ENCODE measurements at places on chromosomes 5 and 9.

- DNase-seq = no peak
Measured at GRCh38 chr5:173625261-173625660, 8.8 kb upstream of the BOD1 start.

DNA sequence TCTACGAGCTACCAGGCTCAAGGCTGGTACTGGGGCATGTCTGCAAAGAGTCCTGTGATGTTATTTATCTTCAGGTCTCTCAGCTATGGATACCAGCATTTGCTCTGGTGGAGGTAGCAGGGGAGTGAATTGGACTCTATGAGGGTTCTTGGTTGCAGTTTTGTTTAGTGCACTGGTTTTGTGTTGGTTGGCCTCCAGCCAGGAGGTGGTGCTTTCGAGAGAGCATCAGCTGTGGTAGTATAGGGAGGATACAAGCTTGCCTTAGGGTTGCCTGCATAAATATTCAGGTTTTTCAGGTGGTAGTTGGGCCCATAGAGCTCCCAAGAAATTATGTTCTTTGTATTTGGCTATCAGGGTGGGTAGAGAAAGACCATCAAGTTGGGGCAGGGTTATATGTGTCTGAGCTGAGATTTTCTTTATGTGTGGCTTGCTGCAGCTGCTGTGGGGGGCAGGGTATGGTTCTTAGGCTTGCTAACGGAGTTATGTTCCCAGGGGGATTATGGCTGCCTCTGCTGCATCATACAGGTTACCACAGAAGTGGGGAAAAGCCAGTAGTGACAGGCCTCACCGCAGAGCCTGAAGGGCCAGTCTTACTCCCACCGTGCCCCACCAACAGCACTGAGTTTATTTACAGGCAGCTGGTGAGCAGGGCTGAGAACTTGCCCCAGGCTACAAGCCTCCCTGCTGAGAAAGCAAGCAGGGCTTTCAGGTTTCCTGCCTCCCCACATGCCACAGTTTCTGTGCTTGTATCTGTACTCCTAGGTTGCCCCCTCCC, 9.7 kb upstream of the RIOK2 start:
- DNase-seq = no peak

GRCh38 chr9:114397219-114397847, 9.6 kb upstream of the AKNA start:
- no peak for DNase-seq

GRCh38 chr9:88259001-88259400, 120.7 kb upstream of the SPATA31C2 start:
- no peak for DNase-seq

GRCh38 chr5:173954671-173955521, 34.1 kb upstream of the C5orf47 start:
- no peak for DNase-seq

DNA sequence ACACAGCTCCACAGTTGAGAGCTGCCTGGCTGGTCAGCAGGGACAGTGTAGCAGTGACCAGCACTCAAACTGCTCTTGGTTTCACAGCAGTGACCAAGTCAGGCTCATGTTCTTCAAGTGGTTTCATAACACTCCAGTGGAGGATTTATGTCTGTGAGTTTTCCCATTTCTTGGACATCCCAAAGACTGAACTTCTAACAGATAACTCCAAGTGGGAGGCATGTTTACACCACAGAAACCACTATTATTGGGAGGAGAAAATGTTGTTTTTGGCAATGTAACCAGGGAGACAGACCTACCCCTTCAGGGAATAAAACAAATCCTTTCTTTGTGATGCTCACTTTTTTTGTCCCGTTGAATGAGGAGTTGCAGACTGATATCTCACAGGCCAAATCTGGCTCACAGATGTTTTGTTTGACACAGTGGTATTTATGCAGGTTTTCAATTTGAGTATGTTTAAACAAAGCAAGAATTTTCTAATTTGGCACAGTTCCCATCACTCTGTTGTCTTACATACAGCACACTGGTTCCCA, 141.5 kb downstream of the RMI1 start:
- no peak for DNase-seq

GRCh38 chr9:26057050-26057449, 378.8 kb upstream of the TUSC1 start:
- no peak for DNase-seq

DNA sequence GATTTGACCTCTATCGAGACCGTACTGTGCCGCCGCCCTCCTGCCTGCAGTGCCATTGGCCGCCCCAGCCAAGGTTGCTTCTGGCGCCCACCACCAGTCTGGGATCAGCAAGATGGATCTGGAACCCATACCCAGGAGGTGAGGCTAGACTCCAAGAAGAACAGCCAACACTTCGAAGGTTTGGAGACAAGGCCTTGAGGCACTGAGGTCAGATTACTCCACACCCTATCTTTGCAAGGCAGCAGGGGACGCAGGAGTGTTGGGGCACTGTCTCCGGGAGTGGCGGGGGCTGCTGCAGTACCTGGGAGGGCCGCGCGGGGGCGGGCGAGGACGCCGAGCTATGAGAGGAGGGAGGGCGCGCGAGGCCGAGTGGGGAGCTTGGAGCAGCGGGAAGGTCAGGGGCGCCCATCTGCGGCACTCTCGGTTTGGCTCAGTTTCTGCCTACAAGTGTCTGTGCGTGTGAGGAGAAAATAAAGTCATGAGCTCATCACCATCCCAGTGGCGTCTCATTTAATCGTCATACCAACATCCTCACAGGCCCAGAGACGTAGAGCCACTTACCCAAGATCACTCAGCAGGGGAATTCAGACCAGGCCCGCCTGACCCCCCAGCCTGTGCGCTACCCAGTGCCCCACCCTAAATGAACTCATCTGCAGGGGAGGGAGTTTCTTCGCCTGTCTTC, 20.5 kb upstream of the PSD2 start:
- peak; percentile 44 for DNase-seq

DNA sequence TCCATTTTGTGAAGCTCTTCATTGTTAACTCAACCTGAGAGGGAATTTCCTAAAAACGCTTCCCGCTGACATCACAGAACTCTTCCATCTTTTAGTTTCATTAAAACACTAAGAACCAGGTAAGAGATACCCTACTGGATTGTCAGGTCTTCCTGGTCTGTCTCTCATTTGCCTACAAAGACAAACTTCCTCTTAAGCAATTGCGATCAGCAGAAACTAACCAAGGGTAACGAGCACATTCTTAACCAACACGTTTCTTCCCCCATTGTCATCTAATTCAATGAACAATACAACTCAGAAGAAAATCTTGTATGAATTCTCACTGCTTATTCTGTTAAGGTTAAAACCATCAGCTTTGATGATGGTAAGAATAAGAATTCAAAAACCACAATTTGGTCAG, 6.6 kb downstream of the FBXW11 start:
- DNase-seq = no peak

DNA sequence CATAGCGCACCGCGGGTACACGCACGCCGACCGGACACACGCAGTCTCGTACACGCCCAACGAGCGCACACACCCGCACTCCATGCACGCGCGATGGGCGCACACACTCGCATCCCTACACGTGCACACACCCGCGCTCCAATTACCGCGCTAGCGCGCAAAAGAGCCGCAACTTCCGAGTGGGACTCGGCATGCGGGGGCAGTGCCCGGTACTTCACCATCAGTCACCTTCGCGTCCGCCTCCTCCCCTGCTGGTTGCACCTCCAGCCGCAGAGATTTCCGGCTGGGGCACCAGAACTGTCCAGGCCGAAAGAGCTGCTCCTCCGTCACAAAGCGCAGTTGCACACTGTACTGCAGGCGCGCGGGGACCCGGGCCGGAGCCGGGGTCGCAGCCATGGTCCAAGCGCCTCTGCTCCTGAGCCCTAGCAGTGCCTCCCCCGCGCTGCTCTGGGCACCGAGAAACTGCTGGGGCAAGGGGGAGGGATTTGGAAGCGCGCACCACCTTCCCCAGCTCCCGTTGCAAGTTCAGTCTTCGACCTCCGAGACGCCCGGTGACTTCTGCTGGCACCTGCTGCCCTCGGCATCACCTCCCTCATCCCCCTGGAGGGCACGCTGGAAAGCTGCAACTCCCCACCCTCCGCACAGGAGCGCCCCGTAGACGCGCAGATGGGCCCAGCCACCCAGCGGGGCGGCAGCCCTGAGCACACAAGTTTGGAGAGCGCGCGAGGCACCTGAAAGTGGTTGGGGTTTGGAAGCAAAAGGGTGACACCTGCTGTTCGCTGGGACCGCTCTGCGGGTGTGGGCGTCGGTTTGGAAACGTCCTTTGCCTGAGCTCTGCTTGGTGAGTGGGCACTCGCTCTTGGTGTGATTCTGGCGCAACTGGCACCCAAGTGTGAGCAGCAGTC, 337.4 kb upstream of the PUM3 start:
- DNase-seq = no peak

DNA sequence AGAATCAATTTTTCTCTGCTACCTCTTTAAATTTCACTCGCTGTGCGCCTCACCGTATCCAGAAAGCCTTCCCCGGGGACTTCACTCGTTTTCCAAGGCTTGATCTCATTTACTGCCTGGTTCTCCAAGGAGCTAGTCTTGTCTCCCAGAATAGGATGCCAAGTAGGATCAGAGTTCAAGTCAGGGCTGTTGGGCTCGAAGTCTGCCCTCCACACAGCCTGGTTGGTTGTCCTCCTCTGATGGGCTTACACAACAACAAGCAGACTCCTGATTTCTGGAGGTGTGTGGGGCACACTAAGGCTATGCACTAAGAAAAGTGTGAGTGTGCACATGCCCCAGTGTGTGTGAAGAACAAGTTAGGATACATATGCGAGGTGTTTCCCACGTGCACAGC, 14.0 kb upstream of the TNIP1 start:
- no peak for DNase-seq

DNA sequence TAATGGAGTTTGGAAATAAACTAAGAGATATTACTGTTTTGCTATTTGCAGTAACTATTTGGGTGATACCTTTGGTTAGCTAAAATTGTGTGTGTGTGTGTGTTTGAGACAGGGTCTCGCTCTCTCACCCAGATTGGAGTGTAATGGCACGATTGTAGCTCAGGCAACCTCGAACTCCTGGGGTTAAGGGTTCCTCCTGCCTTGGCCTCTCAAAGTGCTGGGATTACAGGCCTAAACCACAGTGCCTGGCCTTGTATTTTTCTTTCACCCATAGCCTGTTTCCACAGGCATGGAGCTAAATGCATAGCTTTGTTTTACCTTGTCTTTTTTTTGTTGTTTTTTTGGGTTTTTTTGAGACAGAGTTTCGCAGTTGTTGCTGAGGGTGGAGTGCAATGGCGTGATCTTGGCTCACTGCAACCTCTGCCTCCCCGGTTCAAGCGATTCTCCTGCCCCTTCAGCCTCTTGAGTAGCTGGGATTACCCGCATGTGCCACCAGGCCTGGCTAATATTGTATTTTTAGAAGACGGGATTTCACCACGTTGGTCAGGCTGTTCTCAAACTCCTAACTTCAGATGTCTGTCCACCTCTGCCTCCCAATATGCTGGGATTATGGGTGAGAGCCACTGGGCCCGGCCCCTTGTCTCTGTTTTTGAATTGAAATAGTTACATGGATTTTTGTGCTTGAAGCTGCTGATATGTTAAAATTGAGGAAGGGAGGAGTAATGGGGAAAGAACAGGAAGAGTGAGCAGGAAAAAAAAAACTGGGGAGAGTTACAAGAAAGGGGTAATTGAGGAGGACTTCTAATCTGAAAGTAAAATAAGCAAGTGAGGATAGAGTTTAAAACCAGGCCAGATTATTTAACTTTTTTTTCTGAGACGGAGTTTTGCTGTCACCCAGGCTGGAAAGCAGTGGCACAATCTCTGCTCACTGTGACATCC, 5.7 kb downstream of the GPBP1 start:
- no peak for DNase-seq

DNA sequence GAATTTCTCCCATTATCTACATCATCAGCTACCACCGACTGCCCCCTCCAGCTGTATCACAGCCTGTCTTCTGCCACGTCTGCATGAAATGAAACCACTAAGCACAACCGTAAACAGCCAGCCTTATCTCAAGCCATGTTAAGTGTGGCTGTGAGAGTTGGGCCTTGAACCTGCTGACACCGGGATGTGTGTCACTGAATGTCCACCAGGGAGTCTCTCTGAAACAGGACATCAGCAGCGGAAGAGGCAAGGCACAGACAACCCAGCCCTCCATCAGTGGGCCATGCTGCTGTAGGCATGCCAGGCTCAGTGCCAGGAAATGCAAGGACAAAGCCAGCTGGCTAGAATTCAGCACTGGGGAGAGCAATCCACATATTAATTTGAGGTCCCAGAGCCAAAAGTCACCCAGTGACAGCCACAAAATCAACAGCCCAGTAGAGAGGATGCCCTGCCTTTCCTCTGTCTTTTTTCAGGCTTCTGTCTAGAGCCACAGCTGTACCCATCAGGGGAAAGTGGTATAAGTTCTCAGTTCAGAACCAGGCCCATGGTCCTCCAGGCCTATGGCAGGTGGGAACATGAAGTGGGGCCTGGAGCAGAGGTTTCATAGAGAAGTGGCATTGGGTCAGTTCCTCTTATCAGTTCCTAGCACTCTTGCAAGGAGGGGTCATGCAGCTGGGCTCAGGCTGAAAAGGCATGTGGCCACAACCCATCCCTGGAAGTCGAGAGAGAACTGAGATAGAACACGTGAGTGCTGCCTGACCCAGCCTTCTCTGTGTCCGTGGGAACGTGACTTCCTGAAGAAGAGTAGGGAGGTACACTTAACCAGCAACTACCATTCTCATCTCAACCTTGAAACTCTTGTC, 199.4 kb downstream of the ESM1 start:
- DNase-seq = no peak

DNA sequence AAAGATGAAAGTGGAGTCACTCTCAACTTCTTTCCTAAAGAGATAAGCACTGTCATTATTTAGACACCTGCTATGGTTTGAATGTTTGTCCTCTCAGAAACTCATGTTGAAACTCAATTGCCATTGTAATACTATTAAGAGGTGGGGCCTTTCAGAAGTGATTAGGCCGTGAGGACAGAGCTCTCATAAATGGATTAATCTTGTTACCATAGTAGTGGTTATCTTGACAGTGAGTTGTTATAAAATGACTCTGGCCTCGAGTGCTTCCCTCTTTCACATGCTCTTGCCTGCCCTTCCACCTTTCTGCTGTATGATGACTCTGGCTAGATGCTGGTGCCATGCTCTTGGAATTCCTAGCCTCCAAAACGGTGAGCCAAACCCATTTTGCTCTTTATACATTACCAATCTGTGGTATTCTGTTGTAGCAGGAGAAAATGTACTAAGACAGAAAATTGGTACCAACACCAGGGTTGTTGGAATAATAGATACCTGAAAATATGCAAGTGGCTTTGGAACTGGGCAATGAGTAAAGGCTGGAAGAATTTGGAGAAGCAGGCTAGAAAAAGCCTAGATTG, 38.0 kb downstream of the GDA start:
- no peak for DNase-seq

DNA sequence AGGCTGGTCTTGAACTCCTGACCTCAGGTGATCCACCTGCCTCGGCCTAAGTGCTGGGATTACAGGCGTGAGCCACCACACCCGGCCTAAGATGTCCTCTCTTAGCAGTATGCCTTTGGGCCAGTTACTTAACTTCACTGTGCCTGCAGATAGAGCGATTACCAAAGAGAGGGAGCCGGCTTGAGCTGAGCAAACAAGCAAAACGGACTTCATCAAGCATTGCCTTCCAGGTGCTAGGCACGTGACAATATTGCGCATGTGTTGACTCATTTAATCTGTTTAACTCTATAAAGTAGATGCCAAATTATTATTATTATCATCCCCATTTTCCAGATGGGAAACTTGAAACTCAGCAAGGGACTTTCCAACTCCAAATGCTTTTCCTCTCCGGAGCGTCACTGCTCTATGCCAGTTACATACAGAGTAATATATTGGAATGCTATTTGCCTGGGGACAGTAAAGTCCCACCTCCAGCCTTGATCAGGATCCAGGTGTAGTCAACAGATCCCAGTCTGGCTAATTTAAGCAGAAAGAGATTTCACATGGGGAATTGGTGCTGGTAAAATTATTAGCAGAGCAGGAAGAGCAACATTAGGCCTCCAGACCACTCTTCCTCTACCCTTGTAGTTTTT, 5.6 kb upstream of the C9orf152 start:
- DNase-seq = no peak

- DNase-seq = no peak
Measured at GRCh38 chr5:136724161-136724560, 358.8 kb upstream of the TRPC7 start.
